D721Med (cell line): ENCODE measurements at places on chromosomes 12 and 14.

- DNase-seq = no peak
Observed at GRCh38 chr12:74732826-74733225, 195.2 kb downstream of the ATXN7L3B start.

- DNase-seq = peak; percentile 50
Observed at GRCh38 chr14:100440207-100440631, 117.1 kb downstream of the SLC25A47 start.

- DNase-seq = no peak
Observed at GRCh38 chr14:69073915-69074314, 79.0 kb downstream of the DCAF5 start.

GRCh38 chr14:67573228-67574010 is 26.6 kb downstream of the PIGH start:
- no peak for DNase-seq

- DNase-seq = no peak
Observed at GRCh38 chr12:82567688-82568087, 119.0 kb upstream of the TMTC2 start.

DNA sequence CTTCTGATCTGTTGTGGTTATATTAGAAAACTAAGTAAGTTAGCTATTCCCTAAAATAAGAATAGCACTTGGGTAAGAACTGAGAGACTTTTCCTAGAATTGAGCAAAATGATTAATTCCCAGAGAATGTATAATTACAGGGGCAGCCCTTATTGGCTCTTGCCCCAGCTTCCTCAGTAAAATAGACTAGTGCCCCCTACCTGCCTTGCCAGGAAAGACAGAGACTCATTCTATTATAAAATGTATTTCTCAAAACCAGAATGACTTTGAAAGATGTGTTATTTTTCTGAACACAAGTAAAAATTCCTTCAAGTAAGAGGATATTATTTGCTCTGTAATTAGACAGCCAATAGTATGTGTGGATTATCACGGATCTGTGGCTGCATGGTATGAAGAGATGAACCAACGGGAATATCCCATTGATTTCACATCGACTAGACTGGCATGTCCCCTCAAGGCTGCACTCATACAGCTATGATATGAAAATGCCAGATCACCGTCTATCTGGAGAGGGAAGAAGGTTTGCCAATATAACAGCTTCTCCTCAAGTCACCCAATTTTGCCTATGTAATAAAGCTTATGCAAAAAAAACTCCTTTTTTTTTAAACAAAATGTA is 7.4 kb upstream of the GLRX5 start:
- no peak for DNase-seq

DNA sequence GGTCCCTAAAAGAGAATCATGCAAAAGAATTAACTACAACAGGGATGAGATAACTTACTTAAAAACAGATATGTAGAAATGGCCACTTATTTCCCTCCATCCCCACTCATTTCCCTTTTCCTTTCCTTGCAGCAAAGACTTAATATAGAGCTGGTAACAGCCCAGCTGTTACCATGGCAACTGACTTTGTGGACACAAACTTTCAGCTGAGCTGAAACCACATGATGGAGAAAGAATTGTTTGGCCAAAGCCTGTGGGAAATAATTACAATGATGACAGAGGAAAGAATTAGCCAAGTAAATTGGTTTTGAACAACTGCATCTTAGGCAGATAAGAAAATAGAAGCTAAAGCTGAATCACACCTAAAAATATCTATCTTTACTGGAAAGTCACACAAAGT is 364.9 kb downstream of the GALC start:
- no peak for DNase-seq

GRCh38 chr14:35480119-35480769 is 53.7 kb upstream of the INSM2 start:
- DNase-seq = no peak

DNA sequence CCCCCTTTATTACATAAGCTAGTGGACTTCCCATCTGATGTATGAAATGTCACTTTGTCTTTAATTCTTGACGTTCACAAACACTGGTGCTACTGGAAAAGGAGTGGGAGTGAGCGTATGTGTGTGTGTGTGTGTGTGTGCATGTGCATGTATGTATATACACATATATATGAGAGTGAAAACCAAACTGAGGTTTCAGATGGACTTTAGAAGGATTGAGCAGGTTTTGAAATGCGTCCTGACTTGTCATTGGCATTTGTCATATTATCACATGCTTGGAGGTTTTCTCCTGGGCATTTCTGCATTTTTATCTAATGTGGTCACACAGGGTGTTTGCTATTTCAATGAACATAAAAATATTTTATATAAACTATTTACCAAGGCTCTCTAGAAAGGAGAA is 1085.9 kb downstream of the BCL11B start:
- DNase-seq = no peak

GRCh38 chr12:106107566-106107965 is 31.2 kb downstream of the NUAK1 start:
- no peak for DNase-seq

DNA sequence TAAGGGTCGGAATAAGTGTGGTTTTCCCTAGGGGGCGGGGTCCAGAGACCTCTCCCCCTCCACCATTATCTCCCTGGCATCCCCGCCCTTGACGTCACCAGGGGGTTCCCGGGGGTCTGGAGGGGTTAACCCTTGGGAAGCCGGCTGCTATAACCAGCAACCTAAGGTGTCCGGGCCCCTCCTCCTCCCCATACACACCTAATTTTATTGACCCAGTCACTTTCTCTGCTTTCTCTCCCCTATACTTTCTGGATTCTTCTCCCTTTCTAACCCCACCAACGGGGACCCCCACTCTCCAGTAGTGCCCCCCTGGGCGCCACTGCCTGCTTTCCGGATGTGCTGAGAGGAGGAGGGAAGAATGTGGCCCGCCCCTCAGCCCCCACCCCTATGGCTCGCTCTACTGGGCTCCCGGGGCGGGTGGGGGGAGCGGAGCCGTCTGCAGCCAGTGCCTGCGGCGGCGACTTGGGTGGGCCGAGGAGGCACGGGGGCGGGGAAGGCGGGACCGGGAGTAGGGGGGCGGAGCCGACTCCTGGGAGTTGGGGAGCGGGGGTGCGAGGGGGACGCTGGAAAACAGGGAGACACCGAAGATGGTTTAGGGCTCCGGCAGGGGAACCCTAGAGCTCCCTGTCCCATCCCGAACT is 1.8 kb downstream of the GLI1 start:
- DNase-seq = no peak
